ENCODE measurements at places on chromosomes 3 and 15. TPM values are rescaled to one million over a fixed set of nuclear protein-coding genes. Genes with fewer than 3 reads are reported as not detected.

DNA sequence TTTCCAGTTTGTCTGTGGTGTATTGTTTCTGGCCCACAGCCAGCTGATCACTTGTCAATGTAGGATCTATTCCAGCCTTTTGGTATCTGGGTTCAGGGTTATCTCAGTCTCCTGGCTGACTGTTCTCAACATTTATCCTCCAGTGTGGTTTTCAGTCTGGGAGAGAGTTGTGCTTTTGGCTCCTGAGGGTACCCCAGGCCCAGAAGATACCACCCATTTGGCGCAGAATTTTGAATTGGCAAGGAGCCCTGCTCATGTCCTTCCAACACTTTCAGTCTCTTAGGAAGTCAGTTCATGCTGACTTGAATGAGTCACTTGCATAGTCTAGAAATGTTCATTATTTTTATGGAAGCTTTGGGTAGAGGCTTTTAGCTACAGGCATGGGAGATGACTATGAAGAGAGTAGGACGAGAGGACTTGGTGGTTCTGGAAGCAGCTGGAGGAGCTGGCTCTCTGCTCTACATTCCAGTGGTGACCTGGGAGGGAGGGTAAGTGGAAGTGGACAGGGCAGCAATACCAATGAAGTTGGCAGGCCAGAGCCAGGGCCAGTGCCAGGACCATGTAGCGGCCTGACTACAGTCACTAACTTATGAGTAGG, 7.2 kb downstream of the POLR2H start:
- no peaks in the 10 kb centered on the region for H3K27me3 ChIP-seq
- H3K36me3 ChIP-seq = peaks cover 20% of the 10 kb centered on the region
- H3K4me1 ChIP-seq = peaks cover 39% of the 10 kb centered on the region
- H3K27ac ChIP-seq = peak overlapping the region; percentile 61
- peak; percentile 84 for DNase-seq

- peaks cover 10% of the 10 kb centered on the region for H3K4me1 ChIP-seq
- no peak for DNase-seq
- no peaks in the 10 kb centered on the region for H3K36me3 ChIP-seq
- H3K27ac ChIP-seq = no peak overlapping the region
- H3K4me3 ChIP-seq = no peak overlapping the region
- no peaks in the 10 kb centered on the region for H3K27me3 ChIP-seq
Measured at GRCh38 chr3:127658234-127658633, 14.5 kb upstream of the ABTB1 start.

DNA sequence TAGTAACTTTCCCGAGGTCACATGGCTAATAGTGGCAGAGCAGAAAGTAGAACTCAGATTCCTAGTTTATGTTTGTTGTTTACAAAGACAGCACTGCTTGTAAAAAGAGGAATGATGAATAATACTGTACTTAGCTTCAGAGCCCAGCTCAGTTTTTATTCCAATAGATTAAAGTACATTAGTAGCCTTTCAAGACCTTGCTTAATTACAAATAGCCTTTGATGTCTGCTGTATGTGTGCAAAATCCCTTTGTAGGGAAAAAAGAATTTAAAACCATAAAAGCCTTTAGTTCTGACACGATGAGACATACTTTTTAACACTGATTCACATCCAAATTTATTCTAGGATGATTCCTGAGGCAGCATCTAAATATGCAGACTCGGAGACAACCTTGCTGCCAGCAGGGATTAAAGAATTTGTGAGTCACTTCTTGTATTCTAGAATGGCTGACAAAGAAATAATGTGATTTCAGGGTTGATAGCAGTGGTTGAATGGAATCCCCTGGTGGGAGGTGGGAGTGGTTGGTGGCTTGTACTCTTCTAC, 324.2 kb upstream of the TGFBR2 start:
- peak overlapping the region; percentile 70 for H3K27ac ChIP-seq
- peak; percentile 96 for DNase-seq
- no peaks in the 10 kb centered on the region for H3K27me3 ChIP-seq
- H3K36me3 ChIP-seq = no peaks in the 10 kb centered on the region
- H3K4me1 ChIP-seq = peaks cover 49% of the 10 kb centered on the region

GRCh38 chr3:166498446-166498845, 661.2 kb upstream of the BCHE start:
- H3K4me3 ChIP-seq = no peak overlapping the region
- no peak for DNase-seq
- H3K27me3 ChIP-seq = no peaks in the 10 kb centered on the region
- H3K4me1 ChIP-seq = no peaks in the 10 kb centered on the region

DNA sequence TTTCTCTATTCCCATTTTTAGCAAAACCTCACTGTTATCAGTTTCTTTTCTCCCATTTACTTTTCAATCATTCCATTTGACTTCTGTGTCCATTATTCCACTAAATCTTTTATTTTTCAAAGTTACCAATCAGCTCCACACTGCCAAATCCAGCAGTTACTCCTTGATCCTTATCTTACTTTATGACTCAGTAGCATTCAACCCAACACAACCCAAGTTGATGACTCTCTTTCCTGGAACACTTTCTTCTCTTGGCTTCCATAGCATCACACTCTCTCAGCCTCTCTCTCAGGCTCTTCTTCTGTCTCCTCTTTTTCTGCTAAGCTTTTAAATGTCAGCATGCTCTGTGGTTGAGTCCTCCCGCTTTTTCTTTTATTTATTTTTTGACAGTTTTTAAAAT, 36.3 kb downstream of the RASGRP1 start:
- H3K4me3 ChIP-seq = no peak overlapping the region
- H3K4me1 ChIP-seq = peaks cover 51% of the 10 kb centered on the region
- 0 out of 2 replicates have a peak overlapping the region, but pooled peaks have one; percentile 23 for H3K27ac ChIP-seq

GRCh38 chr3:29453284-29454001, 172.6 kb downstream of the RBMS3 start:
- no peaks in the 10 kb centered on the region for H3K27me3 ChIP-seq
- H3K27ac ChIP-seq = no peak overlapping the region
- no peaks in the 10 kb centered on the region for H3K4me1 ChIP-seq
- DNase-seq = no peak
- no peak overlapping the region for H3K4me3 ChIP-seq

DNA sequence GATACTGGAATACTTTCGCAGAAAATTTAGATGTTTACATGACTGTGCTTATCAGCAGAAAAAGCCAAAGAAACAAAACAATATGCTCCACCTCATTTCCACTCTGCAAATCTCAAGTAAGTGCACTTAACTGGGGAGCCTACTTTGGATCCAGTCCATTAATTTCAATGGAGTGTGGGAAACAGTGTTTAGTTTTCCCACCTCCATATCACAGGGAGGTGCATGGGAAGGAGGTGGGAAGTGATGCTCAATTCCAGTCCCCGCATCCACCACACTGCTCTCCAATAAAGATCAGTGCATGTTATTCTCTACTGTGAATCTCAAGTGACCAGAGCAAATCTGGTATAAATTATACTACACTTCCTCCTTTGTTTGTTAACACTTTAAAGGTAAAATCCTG, 2.9 kb downstream of the NEDD4 start:
- no peak overlapping the region for H3K4me3 ChIP-seq
- no peak for DNase-seq

DNA sequence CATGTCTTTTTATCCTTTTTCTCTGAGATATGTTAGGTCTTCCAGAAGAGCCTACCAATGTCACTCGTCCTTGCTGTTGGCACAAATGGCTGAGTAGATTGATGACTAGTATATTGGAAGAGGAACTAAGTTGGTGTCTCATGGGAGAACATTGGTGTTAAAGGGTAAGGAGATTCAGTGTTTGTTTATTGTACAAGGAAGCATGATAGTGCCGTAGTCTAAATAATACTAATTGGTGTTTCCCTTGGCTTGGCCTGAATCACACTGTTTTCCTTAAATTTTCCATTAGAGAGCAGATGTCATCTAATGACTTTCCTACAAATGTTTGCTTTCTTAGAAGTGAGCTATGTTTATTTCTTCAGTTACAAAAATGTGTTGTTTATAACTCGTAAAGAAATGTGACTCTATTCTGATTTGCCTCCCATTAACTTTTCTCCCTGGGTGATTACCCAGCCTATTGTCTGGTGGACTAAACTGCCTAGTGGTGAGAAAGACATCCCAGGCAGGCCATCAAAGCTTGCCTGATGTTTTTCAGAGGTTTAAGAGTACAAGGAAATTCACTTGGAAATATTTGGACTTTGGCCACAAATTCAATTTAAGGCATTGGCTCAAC, 28.7 kb downstream of the ADAMTSL3 start:
- no peak overlapping the region for H3K4me3 ChIP-seq
- H3K27ac ChIP-seq = no peak overlapping the region
- no peaks in the 10 kb centered on the region for H3K36me3 ChIP-seq
- DNase-seq = no peak

- no peak for DNase-seq
- H3K27me3 ChIP-seq = no peaks in the 10 kb centered on the region
- H3K36me3 ChIP-seq = no peaks in the 10 kb centered on the region
Measured at GRCh38 chr3:97021778-97022177, 207.4 kb downstream of the EPHA6 start.

GRCh38 chr15:49625460-49626036, 4.7 kb downstream of the DTWD1 start:
- no peaks in the 10 kb centered on the region for H3K27me3 ChIP-seq
- H3K36me3 ChIP-seq = peaks cover 48% of the 10 kb centered on the region
- peak overlapping the region; percentile 94 for H3K27ac ChIP-seq
- 0 out of 2 replicates have a peak overlapping the region, but pooled peaks have one; percentile 4 for H3K4me3 ChIP-seq
- H3K4me1 ChIP-seq = peaks cover 73% of the 10 kb centered on the region

- H3K27me3 ChIP-seq = no peaks in the 10 kb centered on the region
- H3K36me3 ChIP-seq = no peaks in the 10 kb centered on the region
- no peaks in the 10 kb centered on the region for H3K4me1 ChIP-seq
- H3K27ac ChIP-seq = no peak overlapping the region
- DNase-seq = no peak
Measured at GRCh38 chr3:103554451-103554850, 1119.6 kb downstream of the ZPLD1 start.

- DNase-seq = no peak
- no peaks in the 10 kb centered on the region for H3K36me3 ChIP-seq
- H3K4me3 ChIP-seq = no peak overlapping the region
- H3K27me3 ChIP-seq = no peaks in the 10 kb centered on the region
- H3K4me1 ChIP-seq = no peaks in the 10 kb centered on the region
Measured at GRCh38 chr3:168138421-168138820, 42.7 kb upstream of the GOLIM4 start.

- peaks cover 24% of the 10 kb centered on the region for H3K27me3 ChIP-seq
- no peak overlapping the region for H3K27ac ChIP-seq
- no peaks in the 10 kb centered on the region for H3K36me3 ChIP-seq
- no peaks in the 10 kb centered on the region for H3K4me1 ChIP-seq
Measured at GRCh38 chr3:127536830-127537812, 53.4 kb downstream of the TPRA1 start.

DNA sequence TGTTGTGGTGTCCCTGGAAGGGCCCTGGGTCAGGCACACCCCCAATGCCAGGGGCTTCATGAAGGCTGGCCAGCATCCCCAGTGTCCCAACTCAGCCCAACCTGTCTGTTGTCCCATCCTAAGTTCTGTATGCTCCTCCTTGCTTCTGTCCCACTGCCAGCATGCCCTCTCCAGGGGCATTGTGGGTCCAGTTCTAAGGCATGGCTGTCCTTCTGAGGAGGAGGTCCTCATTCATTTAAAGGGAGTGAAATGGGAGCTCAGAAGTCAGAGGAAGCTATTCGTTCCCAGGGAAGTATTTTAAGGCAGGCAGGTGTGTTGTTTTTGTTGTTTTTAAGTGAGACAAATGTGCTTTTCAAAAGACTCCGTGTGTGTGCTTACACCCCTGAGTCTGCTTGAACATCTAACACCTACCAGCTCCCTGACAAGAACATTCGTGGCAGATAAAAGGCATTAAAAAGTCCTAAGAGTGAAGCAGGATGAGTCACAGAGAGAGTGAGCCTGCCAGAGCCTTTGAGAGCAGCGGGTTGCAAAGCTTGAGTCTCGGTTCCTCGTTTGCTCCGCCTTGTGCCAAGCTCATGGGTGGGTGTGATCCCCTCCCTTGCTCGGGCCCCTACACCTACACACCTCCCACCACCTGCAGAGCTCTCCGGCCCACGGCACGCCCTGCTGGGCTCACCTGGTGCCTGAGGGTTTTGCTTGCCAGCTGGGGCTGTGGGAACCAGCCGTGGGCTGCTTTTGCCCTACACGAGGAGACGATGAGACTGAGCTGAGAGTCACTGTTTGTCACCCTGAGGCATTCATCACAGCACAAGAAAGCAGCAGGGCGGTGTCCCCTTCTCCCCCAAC, 183.4 kb upstream of the TOPAZ1 start:
- DNase-seq = peak; percentile 87
- H3K27ac ChIP-seq = no peak overlapping the region
- peak overlapping the region; percentile 62 for H3K4me3 ChIP-seq
- no peaks in the 10 kb centered on the region for H3K36me3 ChIP-seq
- H3K4me1 ChIP-seq = peaks cover 7% of the 10 kb centered on the region

- H3K4me1 ChIP-seq = no peaks in the 10 kb centered on the region
- H3K27ac ChIP-seq = no peak overlapping the region
- no peaks in the 10 kb centered on the region for H3K36me3 ChIP-seq
- DNase-seq = no peak
Measured at GRCh38 chr3:150725548-150725947, 21.8 kb upstream of the ERICH6 start.

DNA sequence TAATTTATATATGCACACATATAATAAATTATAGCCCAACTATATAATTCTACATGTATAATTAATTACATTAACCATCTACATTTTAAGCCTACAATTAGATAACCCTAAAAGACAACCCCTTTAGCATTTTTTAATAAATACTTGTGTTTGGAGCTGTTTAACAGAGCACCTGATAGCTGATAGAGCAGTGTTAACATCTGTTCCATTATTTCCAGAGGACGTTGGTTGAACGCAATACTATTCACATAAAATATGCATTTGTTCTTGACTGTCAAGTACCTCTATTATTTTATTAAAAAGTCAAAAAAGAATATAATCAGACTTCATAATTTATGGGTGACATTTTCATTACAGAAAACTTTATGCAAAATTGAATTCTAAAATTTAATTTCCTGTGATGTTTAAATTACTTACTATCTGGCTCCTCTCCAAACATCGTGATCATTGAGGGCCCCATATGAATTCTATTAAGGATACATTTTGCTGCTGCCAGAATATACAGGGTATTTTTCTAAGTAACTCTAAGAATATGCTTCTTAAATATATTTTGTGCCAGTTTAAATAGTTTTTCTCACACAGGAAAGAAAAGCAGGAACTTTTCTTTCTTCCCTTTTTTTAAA, 234.3 kb downstream of the SHOX2 start:
- DNase-seq = no peak
- H3K27ac ChIP-seq = no peak overlapping the region
- H3K27me3 ChIP-seq = no peaks in the 10 kb centered on the region
- H3K36me3 ChIP-seq = no peaks in the 10 kb centered on the region
- H3K4me3 ChIP-seq = no peak overlapping the region

Gene RYR3
- not detected for total RNA-seq

Gene SLC12A1
- not detected for total RNA-seq

Gene PDZRN3
- total RNA-seq = 35.6 TPM

Gene SLC15A2
- not detected for total RNA-seq

Gene CLDN1
- total RNA-seq = 0.32 TPM

Gene GOLGA6L4
- total RNA-seq = 1.3 TPM

Gene ACAN
- total RNA-seq = not detected

Gene PAQR9
- not detected for total RNA-seq

Gene EOMES
- not detected for total RNA-seq

Gene IGSF11
- not detected for total RNA-seq

Gene TEX9
- 4.3 TPM for total RNA-seq

Gene IL17RD
- 1.2 TPM for total RNA-seq

Gene OIP5
- 7.3 TPM for total RNA-seq

Gene RTP3
- not detected for total RNA-seq

Gene VWA5B2
- total RNA-seq = not detected

Gene CRYGS
- 0.63 TPM for total RNA-seq

Gene KCNMB3
- 0.38 TPM for total RNA-seq
